ENCODE measurements at places on chromosomes 3 and 15.

- DNase-seq, result no peak
These were observed 2.8 kb upstream of the GNAI2 start for GRCh38 chr3:50233176-50233575.

DNA sequence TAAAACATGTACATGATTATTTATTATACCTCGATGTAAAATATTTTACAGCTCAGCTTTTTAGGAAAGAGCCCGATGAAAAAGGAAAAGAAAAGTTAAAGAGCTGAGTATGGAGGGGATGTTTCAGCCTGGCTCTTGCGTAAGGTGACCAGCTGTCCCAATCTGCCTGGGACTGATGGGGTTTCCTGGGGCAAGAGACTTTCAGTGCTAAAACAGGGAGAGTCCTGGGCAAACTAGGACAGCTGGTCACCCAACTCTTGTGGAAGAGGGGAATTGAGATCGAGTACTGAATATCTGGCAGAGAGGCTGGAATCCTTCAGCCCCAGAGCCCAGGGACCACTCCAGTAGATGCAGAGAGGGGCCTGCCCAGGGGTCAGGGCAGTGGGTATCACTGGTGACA is 21.0 kb downstream of the DUOX2 start:
- no peak for DNase-seq

GRCh38 chr3:99875581-99875928 is 57.9 kb downstream of the CMSS1 start:
- DNase-seq, result no peak

DNA sequence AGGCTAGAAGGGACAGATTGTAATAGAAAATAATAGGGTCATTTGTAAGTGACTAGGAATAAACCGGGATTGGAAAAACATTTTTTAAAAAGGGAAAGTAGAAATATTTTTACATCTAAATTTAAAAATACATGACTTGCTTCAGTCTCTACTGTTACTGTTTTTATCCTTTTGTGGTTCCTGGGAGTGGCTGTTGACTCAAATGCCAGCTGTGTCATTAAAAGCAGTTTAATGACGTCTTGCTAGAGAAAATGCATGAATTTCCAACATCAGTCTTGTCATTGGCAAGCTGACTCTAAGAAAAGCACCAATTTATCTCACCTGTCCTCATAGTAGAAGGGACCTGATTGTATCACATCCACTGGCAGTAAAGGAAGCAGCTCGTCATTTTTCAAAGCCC is 16.7 kb upstream of the LCMT2 start:
- no peak for DNase-seq

- DNase-seq, result no peak
These were observed 762 bp downstream of the CTNNB1 start for GRCh38 chr3:41199866-41200668.

DNA sequence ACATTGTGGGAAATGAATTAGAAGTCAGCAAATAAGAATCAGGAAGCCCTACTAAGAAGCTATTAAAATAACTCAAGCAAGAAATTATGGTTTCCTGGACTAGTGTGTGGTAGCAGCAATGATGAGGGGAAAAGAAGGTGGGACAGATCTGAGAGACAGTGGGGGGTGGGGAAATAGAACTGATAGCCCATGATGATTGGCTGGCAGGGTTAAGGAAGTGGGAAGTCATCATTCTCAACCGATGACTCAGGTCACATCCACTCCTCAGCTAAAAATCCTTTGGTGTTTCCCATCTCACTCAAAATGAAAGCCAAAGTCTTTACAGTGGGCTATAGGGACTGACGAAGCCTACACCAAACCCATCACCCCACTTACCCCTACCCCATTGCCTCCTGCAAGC is 153.9 kb upstream of the ARHGEF26 start:
- DNase-seq, result no peak

- no peak for DNase-seq
These were observed 124.3 kb downstream of the FBLN2 start for GRCh38 chr3:13673207-13673606.

DNA sequence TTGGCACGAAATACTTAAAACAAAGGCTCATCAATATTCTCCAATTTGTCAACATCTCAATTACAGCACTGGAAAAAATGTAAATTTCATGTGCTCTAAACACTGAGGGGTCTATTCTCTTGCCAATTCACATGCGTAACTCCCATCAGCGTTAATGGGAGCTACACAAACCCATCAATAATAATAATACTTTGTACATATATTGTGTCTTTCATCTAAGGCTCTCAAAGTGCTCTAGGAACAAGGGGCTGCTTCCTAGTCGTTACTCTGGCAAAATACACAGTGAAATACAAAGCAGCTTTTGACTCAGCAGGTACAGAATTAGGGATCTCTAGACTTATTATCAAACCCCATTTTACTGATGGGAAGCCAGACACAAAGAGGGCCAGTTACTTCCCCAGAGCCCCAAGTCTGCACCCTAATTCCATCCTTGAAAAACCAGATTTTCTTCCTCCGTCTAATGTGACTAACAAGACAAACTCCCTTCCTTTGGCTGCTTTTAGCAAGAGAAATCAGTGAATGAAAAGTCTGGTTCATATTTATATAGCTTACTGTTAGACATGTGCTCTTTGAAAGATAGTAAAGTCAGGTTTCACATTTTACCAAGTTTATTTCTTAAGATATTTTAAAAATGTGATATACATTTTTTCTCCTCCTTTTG is 20.0 kb downstream of the MEIS2 start:
- DNase-seq, result no peak

DNA sequence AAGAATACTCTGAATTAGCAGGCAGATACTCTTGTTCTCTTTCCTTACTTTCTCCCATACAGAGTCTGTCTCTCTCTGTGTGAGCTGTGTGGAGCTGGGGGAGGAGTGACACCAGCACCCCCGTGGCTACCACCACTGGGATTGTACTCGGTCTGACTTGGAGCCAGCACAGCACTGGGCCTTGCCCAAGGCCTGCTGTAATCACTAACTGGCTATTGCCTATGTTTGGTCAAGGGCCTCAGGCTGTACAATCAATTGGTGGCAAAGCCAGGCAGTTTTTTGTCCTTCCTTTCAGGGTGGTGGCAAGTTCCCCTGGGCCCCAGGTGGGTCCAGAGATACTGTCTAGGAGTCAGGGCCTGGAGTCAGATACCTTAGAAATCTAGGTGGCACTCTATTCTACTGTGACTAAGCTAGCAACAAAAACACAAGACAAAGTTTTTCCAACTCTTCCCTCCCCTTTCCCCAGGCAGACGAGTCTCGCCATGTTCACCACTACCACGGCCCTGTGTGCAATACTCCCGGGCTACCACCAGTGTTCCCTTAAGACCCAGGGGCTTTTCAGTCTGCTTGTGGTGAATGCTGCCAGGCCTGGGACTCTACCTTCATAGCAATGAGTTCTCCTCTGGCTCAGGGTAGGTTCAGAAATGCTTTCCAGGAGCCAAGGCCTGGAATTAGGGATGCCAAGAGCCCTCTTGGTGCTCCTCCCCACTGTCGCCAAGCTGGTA is 151.8 kb downstream of the KCNAB1 start:
- no peak for DNase-seq

GRCh38 chr3:140433431-140433830 is 244.4 kb upstream of the TRIM42 start:
- DNase-seq, result no peak

DNA sequence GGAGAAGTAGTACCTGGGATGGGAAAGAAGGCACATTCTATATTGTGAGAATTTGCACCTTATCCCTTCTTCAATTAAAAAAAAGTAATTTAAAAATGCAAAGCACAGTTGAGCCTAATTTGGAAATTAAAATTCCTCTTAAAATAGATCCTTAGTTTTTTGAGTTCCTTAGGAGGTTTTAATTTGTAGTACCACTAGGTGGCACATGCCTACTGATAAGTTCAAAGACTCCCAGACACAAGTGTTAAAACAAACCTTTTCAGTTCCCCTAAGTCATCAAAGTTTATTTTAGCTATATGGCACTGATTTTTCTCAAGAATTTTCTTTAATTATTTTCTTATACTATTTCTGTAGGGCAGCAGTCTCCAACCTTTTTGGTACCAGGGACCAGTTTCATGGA is 127.6 kb upstream of the AZI2 start:
- peak; percentile 9 for DNase-seq

DNA sequence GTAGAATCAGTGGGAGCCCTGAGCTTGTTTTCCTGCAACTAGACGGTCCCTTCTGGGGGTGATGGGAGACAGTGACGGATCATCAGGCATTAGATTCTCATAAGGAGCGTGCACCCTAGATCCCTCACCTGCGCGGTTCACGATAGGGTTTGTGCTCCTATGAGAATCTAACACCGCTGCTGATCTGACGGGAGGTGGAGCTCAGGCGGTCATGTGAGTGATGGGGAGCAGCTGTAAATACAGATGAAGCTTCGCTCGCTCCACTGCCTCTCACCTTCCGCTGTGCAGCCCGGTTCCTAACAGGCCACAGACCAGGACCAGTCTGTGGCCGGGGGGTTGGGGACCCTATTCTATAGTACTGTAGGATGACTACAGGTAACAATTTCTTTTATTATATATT is 154.7 kb downstream of the CHSY1 start:
- no peak for DNase-seq

- DNase-seq, result no peak
These were observed 33.0 kb upstream of the ARL14 start for GRCh38 chr3:160643994-160644393.

GRCh38 chr3:43707266-43707665 is 16.5 kb downstream of the ABHD5 start:
- no peak for DNase-seq

DNA sequence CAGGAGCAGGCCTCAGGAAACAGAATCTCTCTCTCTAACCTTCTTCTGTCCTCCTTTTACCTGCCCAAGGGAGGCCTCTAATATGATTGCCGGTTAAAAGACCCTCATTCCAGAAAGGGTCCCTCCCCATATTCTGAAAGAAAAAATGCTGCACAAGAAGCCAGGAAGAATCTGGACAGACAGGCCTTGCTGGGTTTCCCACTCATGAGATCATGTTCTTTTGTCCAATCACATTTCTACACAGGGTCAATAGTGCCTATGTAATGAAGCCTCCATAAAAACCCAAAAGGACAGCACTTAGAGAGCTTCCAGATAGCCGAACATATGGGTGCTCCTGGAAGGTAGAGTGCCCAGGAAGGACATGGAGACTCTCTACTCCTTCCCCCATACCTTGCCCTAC is 146.0 kb downstream of the MYO9A start:
- DNase-seq, result no peak

GRCh38 chr15:80531388-80531787 is 127.2 kb downstream of the ARNT2 start:
- DNase-seq, result no peak
